ENCODE measurements at places on chromosomes 2 and 18.

DNA sequence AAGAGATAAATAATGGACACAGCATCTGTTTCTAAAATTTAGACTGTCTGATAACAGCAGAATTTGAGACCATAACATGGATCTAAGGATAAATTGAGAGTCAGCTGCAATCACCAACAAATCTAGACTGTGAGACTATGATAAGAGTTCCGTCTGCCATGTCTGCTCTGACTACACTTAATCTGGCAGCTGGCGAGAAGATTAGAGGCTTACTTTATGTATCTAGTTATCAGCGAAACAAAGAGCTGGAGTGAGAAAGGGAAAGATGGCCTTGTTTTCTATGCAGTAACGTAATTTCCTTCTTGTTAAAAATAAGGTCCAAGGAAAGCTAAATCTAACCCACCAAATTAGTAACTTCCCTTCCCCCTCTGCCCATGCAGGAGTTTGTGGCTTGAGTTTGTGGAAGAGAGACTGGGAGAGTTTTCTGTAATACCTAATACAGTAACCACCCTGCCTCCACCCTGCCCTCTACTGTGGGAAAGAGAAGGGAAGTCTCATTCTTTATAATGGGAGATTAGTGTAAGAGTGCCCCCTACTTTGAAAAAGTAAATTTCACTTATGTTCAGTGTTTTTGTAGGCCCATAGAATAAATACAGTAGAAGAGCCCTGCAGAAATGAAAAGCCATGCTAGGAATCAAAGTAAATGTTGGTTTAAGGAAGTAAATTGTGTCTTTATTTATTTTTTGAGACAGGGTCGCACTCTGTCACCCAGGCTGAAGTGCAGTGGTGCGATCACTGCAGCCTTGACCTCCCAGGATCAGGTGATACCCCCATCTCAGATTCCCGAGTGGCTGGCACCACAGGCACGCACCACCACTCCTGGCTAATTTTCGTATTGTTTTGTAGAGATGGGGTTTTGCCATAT is 27.5 kb downstream of the EML4 start:
- peak; percentile 22 for DNase-seq

GRCh38 chr18:74951165-74951760 is 257.7 kb downstream of the PTGR3 start:
- DNase-seq: peak; percentile 6

DNA sequence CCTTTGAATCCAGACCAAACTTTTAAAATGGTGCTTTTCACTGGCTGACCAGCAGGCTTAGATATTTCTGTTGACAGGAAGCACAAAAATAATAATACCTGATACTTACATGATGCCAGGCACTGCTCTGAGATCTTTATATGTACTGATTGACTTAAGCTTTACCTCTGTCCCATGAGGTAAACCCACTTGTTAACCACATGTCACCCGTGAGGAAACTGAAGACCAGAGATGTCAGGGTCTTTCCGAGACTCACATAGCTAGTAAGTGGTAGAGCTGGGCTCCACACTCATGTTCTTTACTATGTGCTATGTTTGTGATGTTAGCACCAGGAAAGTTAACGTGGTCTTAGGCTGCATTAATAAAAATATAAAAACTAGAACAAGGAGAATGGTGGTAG is 297.7 kb downstream of the PLCL1 start:
- DNase-seq: no peak

- DNase-seq: no peak
Observed at GRCh38 chr2:157228946-157229345, 28.6 kb upstream of the GALNT5 start.

GRCh38 chr2:7077660-7078267 is 160.6 kb downstream of the RNF144A start:
- DNase-seq: no peak

- DNase-seq: peak; percentile 4
Observed at GRCh38 chr2:54103454-54104314, 11.7 kb upstream of the ACYP2 start.

GRCh38 chr2:40434731-40435271 is 17.1 kb downstream of the SLC8A1 start:
- no peak for DNase-seq

All from effector memory CD4-positive, alpha-beta T cell (primary cell).